ENCODE measurements at places on chromosomes 12 and 14. TPM values are rescaled to one million over a fixed set of nuclear protein-coding genes. Genes with fewer than 3 reads are reported as not detected.

DNA sequence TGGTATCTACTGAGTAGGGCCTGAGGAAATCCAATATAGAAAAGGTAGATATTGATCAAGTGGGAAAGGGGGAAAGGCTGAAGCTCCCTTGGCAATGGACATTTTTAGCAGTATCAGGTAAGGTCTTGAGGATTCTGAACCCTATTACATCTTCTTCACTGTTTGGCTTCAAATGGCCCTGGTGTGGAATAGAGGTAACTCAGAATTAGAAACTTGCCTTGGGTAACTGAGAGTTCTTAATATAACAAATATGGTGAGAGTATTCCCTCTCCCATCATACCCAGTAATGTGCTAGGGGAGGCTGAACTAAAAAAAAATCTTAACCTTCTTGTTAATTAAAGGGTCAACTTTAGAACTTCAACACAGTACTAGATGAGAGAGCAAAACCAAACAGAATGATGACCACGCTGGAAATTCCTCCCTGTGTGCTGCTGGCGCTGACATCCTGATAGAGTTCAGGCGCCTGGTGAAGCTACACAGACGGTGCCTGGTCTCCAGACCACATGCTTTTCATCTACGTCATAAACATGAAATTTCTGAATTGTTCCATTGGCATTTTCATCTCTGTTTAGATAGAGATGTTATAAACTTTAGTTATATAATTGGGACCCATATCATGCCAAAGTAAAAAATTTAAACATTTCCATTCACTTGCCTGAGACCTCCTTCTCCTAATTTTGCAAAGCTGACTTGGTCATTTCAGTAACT is 128.3 kb downstream of the AKAP6 start:
- no peak overlapping the region for H3K27ac ChIP-seq
- H3K27me3 ChIP-seq, result no peaks in the 10 kb centered on the region
- no peak for DNase-seq
- H3K36me3 ChIP-seq, result no peaks in the 10 kb centered on the region

DNA sequence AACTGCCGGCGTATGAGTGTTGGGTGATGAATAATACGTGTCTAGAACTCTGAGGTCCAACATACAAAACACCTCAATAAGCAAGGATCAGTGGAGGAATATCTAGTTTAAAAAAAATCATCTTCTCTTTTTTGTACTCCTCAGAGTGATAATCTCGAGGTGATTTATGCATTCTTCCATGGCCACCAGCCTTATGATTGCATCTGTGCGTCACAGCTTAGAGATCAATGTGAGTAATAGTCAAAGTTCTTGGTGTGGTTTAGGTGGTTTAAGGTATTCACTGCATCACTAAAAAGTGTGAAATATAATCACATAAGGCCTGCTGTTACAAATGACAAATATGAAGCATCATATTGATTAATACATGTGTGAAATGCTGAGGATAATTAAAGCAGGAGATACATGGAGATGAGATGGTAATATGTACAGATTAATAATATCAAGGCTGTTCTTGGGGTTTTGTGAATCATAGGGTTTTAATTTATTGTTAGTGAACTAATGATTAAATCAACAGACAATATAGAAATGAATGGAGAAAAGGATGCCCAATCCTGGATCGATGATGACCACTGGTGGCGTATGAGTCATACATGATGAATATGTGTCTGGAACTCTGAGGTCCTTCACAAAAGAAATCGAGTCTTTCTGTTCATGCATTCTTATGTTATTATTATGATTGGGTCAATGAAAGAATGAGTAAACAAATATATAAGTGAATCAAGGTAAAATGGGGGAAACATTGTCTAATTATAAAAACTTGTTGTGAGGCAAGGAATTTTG is 68.8 kb upstream of the RTL1 start:
- no peak for DNase-seq
- H3K27me3 ChIP-seq, result no peaks in the 10 kb centered on the region
- H3K36me3 ChIP-seq, result no peaks in the 10 kb centered on the region
- no peak overlapping the region for H3K4me3 ChIP-seq

CD69 gene
- total RNA-seq, result 11.5 TPM

DNA sequence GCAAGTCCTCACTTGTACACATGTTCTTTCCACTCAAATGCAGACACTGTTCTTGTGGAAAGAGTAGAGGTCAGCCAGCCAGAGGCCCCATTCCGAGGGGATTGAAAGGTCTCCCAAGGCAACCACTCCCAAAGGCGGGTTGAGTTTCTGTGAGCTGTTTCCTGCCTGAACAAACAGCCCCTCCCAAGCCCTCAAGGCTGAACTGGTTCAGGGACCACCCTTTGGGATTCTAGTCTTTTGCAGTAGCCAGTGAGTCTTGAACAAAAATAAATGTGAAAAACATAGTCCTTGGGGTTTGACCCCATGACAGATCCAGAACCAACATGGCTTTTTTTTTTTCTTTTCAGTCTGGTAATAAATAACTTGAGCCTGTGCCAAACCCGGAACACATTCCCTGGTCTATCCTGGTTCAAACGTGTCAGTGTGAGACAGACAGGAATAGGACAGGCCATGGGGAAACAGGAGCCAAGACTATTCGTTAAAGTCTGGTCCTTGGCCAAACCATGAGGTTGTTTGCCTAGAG is 17.6 kb upstream of the STK38L start:
- H3K4me3 ChIP-seq, result no peak overlapping the region
- H3K4me1 ChIP-seq, result peaks cover 3% of the 10 kb centered on the region
- H3K36me3 ChIP-seq, result no peaks in the 10 kb centered on the region
- H3K27me3 ChIP-seq, result no peaks in the 10 kb centered on the region
- peak overlapping the region; percentile 66 for H3K27ac ChIP-seq
- peak; percentile 50 for DNase-seq

DNA sequence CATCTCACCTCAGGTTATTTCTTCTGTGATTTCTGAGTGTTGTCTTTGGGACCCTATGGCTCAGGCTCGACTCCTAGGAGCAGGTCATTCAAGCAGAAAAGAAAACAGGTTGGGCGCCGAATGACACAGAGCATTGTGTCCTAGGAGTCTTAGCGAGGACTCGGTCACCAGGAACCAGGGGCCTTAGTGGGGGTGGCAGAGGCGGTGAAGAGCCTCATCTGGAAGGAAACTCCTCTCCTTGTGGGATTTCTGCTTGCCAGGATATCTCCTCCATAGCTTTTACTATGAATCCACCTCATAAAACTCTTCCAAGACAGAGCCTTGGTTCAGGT is 630 bp downstream of the PLEKHH1 start:
- H3K27ac ChIP-seq, result peak overlapping the region; percentile 83
- DNase-seq, result no peak
- H3K27me3 ChIP-seq, result no peaks in the 10 kb centered on the region
- no peaks in the 10 kb centered on the region for H3K36me3 ChIP-seq
- no peaks in the 10 kb centered on the region for H3K4me1 ChIP-seq

CHGA gene
- total RNA-seq, result 0.98 TPM

GRCh38 chr12:34287437-34287836 is 265.1 kb downstream of the ALG10 start:
- no peak overlapping the region for H3K4me3 ChIP-seq
- no peaks in the 10 kb centered on the region for H3K4me1 ChIP-seq
- H3K27ac ChIP-seq, result no peak overlapping the region
- H3K36me3 ChIP-seq, result no peaks in the 10 kb centered on the region

DNA sequence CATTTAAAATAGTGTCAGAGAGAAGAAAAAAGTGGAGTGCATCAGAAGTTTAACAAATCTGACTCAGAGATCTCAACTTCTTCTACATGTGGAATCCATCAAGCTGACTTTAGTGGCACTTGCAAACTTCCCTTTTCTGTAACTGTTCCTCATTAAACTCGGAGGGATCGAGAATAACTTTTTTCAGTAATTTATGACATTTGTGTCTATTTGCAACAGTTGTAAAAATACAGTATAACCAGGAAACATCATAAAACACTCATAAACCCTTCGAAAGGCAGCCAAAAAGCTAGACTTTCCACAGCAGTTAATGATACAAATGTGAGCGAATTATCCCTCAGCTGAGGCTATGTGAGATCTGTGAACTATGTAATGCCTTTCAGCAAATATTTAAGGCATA is 1936.8 kb upstream of the SEL1L start:
- no peaks in the 10 kb centered on the region for H3K4me1 ChIP-seq
- no peaks in the 10 kb centered on the region for H3K27me3 ChIP-seq
- DNase-seq, result no peak
- no peaks in the 10 kb centered on the region for H3K36me3 ChIP-seq
- no peak overlapping the region for H3K27ac ChIP-seq
- no peak overlapping the region for H3K4me3 ChIP-seq

- no peak for DNase-seq
- H3K36me3 ChIP-seq, result no peaks in the 10 kb centered on the region
- H3K27ac ChIP-seq, result no peak overlapping the region
- H3K27me3 ChIP-seq, result no peaks in the 10 kb centered on the region
Observed at GRCh38 chr12:108711489-108712164, 19.7 kb downstream of the CORO1C start.

GRCh38 chr12:104752016-104752415 is 206.1 kb downstream of the SLC41A2 start:
- H3K27me3 ChIP-seq, result no peaks in the 10 kb centered on the region
- no peak overlapping the region for H3K4me3 ChIP-seq
- H3K27ac ChIP-seq, result no peak overlapping the region
- no peaks in the 10 kb centered on the region for H3K36me3 ChIP-seq

DNA sequence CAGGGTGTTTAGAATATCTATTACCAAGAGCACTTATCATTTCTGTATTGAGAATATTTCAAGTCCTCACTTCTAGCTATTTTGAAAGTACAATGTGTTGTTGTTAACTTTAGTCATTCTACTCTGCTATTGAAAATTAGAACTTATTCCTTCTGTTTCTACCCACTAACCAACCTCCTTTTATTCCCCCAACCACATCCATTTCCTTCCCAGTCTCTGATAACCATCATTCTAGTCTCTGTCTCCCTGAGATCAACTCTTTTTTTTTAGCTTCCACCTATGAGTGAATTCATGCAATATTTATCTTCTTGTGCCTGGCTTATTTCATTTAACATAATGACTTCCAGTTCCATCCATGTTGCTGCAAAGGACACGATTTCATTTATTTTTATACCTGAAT is 290.6 kb upstream of the OR4E1 start:
- no peak overlapping the region for H3K4me3 ChIP-seq
- no peak overlapping the region for H3K27ac ChIP-seq
- no peaks in the 10 kb centered on the region for H3K36me3 ChIP-seq
- DNase-seq, result no peak
- H3K4me1 ChIP-seq, result no peaks in the 10 kb centered on the region

SRRM4 gene
- not detected for total RNA-seq

GRCh38 chr12:4825011-4825858 is 84.5 kb upstream of the KCNA1 start:
- no peak for DNase-seq
- H3K36me3 ChIP-seq, result no peaks in the 10 kb centered on the region
- no peak overlapping the region for H3K27ac ChIP-seq
- H3K4me1 ChIP-seq, result no peaks in the 10 kb centered on the region
- no peak overlapping the region for H3K4me3 ChIP-seq
- no peaks in the 10 kb centered on the region for H3K27me3 ChIP-seq

FGF6 gene
- total RNA-seq, result not detected

- no peaks in the 10 kb centered on the region for H3K27me3 ChIP-seq
- no peak for DNase-seq
- H3K36me3 ChIP-seq, result no peaks in the 10 kb centered on the region
- no peak overlapping the region for H3K27ac ChIP-seq
- H3K4me1 ChIP-seq, result no peaks in the 10 kb centered on the region
Observed at GRCh38 chr12:43580601-43581000, 28.6 kb upstream of the ADAMTS20 start.

DNA sequence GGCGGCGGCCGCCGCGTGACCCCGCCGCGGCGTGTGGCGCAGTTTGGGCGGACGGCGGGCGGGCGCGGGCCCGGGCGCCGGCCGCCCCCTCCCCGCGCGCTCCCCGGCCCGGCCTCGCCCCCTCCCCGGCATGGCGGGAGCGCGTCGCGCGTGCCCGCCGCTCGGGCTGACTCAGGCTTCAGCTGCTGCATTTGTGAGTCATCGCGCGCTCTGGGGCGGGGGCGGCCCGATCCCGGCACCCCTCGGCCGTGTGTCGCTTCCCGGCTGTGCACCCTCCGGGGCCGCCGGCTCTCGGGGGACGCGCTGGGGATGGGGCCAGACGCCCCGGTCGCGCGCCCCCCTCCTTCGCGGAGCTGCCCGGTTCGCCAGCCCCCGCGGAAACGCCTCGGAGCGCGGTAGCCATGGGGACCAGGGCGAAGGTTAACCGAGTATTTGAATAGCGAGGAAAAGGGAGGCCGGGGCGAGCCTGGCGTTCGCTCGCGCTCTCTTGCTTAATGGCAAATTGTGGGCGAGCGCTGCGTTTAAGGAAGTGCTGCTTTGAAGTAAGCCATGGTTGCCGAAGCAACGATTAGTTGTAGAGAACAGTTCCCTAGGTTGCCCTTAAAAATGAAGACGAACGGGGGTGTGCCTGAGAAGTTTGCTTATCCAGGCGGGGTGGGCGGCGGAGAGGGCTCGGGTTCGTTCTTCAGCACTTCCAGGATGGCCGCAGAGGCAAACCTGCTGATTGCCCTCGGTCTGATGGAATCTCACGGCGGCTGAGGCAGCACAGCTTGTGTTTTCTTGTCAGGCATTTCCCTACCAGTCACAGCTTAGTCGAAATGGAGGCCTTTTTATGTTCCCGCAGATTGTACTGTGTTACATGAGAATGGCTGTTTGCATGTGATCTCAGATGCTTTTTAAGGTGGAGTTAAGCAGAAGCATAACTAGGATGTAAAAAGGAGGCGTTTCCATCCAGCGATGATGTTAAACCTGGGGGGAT is 896 bp downstream of the EIF5 start:
- H3K27me3 ChIP-seq, result no peaks in the 10 kb centered on the region
- H3K4me3 ChIP-seq, result peak overlapping the region; percentile 100
- H3K36me3 ChIP-seq, result peaks cover 21% of the 10 kb centered on the region
- H3K27ac ChIP-seq, result peak overlapping the region; percentile 100

DNA sequence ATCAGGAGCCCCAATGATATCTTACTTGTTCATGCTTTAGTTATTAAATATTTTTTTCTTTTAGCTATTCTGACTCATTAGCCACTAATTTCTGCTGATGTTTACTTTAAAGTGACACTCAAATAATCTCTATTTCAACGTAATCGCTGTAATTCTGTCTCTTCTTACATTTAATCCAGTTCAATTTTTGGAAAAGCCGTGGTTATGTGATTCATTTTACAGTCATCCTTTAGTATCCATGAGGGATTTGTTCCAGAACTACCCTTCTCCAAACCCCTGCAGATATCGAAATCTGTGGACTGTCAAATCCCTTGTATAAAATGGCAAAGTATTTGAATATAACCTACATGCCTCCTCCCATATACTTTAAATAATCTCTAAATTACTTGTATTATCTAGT is 1103.4 kb downstream of the LRFN5 start:
- no peak overlapping the region for H3K27ac ChIP-seq
- no peak overlapping the region for H3K4me3 ChIP-seq
- no peaks in the 10 kb centered on the region for H3K27me3 ChIP-seq
- DNase-seq, result no peak
- H3K36me3 ChIP-seq, result no peaks in the 10 kb centered on the region

- H3K36me3 ChIP-seq, result peaks cover 6% of the 10 kb centered on the region
- no peak for DNase-seq
- H3K27ac ChIP-seq, result no peak overlapping the region
Observed at GRCh38 chr12:88062474-88062873, 33.3 kb upstream of the C12orf50 start.

AKAP6 gene
- total RNA-seq, result 1.1 TPM
